ENCODE measurements at places on chromosomes 2 and 18.

DNA sequence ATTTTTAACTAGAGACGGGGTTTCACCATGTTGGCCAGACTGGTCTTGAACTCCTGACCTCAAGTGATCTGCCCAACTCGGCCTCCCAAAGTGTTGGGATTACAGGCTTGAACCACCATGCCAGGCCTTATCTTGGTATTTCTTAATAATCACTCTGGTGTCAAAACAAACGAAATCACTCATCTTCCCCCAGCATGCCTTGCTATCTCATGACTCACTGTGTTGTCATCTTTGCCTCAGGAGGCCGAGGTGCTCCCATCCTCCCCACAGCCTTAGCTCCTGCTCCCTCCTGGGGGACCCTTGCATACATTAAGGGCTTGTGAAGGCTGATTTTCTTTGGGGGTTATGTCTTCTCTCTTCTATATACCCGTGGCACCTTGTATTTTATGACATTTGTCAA lies 250.1 kb upstream of the DPP10 start:
- no peak for DNase-seq

DNA sequence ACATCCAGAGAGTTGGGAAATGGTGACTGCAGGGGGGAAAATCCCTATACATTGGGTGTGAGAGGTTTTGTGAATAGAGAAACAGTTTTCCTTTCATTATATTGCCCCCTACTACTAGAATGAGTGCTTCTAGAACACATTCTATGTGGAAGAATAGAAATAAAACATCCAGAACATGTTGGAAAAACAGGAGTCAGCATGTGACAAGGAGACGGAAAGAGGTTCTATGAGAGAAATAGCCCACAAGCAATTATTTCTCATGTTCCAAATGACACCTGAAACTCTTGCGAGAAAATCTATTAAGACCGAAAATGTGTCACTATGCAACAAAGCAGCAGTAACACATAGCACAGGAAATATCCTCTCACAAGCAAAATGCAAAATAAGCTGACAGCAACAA lies 202.7 kb upstream of the SPOPL start:
- no peak for DNase-seq

GRCh38 chr2:158600155-158600802 lies 143.5 kb downstream of the PKP4 start:
- DNase-seq: no peak

DNA sequence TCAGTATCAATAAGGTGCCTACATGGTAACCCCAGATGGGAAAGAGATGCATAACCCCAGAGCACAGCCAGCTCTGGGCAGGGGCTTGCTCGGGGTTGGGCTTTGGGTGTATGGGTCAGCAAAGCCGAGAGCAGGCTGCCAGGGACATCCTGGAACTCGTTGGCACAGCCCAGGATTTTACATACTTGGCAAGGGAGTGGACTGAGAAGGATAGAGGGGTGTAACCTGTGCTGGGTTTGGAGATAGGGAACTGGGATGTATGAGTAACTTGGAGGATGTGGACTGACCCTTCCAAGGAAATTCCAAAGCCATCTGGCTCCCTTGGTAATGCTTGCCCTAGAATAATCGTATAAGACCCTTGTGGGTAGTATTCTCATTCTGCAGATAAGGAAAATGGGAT lies 44.2 kb downstream of the GPR39 start:
- no peak for DNase-seq

- DNase-seq: no peak
Measured at GRCh38 chr2:191571163-191571769, 106.7 kb upstream of the NABP1 start.

GRCh38 chr2:181483211-181483610 lies 26.0 kb downstream of the ITGA4 start:
- DNase-seq: no peak

DNA sequence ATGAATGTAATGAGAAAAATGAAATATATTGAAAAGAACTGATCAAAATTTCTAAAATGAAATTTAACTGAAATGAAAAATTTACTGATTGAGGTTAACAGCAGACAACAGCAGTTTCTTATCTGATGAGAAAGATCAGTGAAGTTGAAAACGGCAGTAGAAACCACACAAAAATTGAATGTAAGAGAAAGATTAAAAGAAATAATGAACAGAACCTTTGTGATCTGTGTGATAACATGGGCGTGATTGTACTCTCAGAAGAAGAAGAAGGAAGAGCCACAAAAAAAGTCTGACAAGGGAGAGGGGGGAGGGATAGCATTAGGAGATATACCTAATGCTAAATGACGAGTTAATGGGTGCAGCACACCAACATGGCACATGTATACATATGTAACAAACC lies 45.2 kb downstream of the FAM117B start:
- DNase-seq: no peak

GRCh38 chr2:219887870-219888269 lies 260.4 kb downstream of the SLC4A3 start:
- DNase-seq: no peak

GRCh38 chr2:143034292-143035074 lies 94.7 kb upstream of the ARHGAP15 start:
- peak; percentile 63 for DNase-seq

DNA sequence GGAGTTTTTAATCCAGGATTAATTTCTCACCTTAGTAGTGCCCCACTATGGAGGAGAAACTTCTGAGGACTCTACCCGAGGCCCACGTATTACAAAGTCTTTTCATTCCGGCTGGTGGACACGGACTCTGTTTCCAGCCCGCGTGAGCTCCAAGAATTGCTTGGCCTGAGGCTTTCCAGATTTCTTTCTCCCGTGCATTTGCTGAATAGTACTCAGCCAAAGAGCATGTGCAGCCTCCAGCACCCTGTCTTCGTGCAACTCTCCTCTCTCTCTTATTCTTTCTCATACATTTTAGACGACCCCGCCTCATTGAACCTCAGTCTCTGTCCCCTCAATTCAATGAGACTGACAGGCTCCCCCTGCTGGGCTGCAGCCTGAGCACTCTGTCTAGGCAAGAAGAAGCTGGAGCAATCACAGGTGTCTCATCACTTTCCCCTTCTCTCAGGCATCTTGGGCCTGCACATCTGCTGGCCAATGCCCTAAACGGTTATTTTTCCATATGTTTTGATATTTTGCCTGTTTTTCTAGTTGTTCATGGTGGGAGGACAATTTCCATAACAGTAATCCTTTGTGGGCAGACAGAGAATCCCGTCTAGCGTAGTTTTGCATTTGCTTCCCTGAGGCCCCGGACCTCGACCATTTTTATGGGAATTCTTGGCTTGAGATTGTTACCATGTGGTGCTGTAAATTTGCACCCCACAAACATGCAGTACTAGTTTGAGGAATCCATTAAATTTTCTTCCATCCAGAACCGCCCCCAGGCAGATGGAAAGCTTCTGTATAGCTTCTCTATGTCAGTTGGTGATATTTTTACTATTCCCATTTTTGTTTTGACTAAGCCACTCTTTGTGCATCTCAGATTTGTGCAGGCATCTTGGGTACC lies 50.1 kb upstream of the LPIN2 start:
- DNase-seq: peak; percentile 12

Measured in NCI-H774 (cell line).